HT-29 (cell line): ENCODE measurements at places on chromosomes 12 and 14.

DNA sequence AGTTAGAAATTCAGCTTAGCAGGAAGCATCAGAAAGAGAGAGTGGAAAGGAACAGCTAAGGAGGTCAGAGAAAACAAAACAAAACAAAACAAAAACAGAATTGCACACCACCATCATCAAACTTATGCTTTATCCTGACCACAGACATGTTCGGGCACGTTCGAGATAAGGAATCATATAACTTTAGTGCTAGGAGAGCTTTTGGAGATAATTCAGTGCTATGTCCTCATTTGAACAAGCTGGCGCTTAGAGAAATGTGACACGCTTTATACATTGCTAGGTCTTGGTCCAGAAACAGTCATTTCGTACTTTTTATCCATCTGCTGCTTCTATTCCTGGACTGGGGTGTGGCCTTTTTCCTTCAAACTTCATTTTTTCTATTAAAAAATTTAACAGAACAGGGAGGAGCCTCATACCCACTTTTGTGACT is 213.1 kb downstream of the PTPRO start:
- no peak for DNase-seq

- DNase-seq, result peak; percentile 29
Observed at GRCh38 chr12:87509237-87509820, 519.9 kb downstream of the C12orf50 start.

DNA sequence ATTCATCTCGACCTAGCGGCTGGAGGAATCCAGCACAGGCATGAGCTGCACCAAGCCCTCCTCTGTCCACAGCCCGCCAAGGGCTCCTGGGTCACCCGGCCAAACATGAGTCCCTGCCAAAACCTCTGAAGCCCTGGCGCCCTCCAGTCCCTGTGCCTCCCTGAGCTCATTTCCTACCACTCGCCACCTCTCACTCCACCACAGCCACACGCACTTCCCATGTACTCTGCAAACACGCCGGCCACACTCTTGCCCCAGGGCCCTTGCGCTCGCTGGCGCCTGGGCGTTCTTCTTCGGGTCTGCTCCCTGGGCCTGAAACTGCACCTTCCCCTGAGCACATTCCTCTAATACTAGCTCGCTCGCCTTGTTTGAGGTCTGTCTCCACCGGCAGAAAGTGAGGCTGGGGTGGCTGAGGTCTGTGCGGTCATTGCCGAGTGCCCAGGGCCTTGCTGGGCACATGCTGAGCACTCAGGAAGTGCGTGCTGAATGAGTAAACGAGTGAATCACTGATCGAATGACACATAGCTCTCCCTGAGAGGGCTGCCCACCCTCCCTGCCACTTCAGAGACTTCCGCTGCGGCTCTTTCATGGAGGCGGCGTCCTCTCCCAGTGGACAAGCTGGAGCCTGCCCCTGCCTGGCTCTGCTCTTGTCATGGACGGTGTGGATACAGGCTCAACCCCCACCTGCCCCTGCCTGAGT is 33.7 kb upstream of the DLK1 start:
- DNase-seq, result peak; percentile 75

DNA sequence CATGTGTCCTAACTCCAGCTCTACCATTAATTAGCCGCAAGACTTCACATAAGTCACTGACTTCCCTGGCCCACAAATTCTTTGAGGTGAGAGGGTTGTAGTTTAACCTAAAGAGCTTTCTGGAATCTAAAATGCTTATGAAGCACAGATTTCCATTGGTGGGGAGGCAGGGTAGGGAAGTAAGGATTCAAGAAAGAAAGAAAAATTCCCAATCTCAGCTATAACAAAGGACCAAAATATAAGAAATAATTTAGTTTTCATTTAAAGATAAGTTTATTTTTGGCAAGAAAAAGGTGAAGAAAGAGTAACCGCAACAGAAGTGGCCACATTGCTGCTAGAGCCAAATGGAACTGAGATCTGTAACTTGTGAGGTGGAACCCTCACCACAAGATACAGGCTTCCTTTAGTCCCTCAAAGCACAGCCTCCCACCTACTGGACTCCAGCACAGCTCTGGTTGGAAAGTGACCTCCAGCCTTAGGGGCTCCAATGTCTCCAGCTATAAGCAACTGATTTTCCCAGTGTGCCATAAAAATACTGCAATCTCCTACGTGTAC is 23.6 kb downstream of the DAD1 start:
- no peak for DNase-seq
